ENCODE measurements at places on chromosomes 3 and 15.

DNA sequence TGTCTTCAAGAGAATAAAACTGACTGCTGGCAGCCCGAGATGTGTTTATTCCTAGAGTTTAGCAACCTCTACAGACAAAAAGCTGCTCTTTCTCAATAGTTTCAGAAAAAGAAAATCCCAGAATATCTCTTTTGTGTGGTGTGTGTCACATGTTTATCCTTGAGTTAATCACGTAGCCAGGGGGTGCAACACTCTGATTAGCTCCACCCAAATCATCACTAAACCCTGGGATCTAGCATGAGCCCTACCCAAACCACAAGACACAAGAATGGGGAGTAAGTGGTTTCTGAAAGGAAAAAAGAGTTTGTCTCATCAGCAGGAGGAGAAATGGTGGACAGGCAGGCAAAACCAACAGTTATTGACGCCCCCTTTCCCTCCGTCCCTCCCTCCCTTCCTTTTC, 78.5 kb upstream of the AGBL1 start:
- DNase-seq = no peak

DNA sequence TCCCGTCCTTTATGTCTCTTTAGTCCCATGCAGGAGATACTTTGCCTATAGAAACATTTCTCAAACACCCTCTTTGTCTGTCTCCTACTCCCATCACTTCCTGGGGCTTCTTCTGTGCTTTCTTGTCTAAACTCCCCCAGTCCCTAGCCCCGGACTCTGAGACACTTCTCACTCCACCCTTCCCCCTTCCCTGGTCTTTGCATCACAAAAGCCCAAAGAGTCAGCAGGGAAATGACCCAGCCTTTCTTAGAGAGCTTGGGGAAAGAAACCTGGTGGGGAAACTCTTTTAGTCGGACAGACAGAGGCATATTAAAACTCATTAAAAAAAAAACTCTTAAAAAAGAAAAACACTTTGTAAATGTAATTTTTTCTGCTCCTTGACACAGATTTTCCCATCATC, 211.2 kb downstream of the TJP1 start:
- DNase-seq = no peak

GRCh38 chr15:75733761-75734651, 21.4 kb upstream of the CSPG4 start:
- DNase-seq = no peak

DNA sequence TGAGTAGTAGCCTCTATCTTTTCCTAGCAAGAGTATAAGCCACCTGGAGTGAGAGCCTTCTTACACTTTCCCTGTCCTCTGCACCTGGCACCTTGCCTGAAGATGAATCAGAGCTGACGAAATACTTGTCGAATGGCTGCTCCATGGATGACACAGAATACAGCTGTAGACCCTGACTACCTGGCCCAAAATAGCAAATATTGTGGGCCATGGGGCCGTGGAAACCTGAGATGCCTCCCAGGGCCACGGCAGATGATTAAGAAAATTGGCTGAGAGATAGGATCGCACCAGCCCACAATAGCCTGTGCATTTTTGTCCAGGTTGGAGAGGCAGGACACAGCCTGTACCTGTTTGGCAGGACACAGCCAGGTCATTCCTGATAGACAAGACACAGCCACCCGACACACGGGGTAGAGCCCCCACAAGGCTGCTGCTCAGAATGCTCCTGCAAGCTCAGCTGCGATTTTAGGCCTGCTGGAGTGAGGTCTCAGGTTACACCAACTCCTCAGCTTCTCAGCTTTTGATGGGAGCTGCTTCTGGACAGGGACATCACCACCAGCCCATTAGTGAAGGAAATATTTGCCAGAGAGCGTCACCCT, 22.9 kb upstream of the TPM1 start:
- DNase-seq = no peak

DNA sequence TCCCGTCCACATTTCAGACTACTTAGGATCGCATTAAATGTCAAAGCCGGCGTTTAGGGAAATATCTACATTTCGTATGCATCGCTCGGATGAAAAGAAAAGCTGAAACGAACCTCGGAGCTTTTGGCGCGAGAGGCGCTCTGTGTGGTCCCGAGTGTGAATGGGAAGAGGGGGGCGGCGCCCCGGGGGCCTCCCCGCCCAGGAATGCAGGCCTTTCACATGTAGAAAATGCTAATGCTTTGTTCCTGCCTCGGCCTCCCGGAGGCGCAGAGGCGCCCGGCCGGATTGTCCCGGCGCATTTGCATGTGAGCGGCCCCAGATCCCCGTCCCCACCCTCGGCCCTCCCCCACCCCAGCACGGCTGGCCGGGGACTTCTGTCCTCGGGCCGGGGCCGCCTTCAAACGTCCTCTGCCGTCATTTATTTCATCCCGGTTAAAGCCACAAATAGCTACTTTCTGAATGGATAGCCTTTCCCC, 37.0 kb upstream of the TRIM71 start:
- no peak for DNase-seq

DNA sequence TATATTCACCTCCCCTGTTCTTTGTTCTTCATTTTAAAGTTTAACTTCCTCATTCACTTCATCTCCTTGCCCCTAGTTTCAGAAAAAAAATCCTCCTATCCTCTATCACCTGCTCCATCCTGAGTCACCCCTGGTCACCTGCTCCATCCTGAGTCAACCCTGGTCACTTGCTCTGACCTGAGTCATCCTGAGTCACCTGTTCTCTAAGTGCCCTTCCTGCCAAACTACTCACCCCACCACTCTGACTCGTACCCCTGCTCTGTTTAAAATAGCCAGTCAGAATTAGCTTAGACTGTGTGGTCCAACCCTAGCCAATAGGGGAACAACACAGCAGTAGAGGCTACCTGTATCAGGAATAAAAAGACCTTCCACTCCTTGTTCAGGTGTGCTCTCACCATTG, 716.9 kb downstream of the ZBBX start:
- DNase-seq = no peak

DNA sequence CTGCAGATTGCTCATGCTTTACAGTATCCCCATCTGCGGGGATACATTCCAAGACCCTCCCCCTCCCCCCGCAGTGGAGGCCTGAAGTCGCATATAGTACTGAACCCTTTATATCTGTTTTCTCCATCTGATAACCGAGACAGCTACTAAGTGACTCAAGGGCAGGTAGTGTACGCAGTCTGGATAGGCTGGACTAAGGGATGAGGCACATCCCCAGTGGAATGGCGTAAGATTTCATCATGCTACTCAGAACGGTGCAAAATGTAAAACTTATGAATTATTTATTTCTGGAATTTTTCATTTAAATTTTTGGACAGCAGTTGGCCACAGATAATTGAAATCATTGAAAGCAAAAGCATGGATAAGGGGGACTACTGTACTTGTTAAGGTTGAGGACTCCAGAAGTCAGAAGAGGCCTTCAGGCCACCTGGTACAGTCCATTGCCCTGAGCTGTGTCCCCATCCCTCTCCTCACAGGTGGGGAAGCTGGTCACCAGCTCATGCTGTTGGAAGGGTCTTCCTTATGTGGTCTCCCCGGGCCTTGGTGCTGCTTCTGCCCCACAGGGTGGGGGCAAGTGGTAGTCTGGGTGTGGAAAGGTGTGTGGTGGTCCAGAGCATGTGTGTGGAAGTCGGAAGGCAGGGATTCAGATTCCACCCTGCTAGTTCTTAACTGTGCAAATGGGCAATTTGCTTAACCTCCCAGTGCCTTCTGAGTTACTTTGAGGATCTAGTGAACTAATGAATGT, 72.0 kb downstream of the HCN4 start:
- no peak for DNase-seq

DNA sequence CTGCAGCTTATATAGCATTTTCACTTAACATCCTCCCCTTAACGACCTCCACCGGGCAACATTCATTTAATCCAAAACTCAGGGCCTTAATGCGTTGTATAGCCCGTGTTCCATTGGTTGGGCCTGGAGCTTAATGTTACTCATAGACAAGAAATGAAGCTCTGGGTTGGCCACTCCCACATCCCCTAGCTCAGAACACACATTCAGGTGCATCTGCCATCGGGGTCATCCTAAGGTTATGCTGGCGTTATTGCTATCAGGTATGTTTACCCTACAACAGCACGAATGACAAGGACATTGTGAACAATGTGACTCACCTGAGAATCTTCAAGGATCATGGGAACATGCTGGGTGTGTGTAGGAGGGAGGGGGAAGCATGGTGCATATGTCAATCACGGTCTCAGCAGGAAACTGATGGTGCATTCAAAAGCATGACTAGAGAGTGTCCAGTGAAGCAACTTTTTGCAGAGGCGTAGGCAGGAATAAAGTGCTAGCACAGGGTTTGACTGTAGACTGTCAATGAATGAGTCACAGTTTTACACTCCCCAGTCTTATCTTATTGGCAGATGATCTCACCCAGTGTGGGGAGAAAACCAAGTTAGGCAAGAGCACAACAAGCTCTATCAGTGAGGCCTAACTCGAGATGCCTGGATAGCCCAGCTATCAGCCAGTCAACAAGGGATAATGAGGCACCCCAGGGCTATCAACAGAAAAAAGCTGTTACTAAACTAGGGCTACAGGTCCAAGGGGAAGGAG, 402.1 kb upstream of the MCTP2 start:
- DNase-seq = no peak

GRCh38 chr3:100590114-100590839, 19.1 kb upstream of the ADGRG7 start:
- DNase-seq = peak; percentile 45

DNA sequence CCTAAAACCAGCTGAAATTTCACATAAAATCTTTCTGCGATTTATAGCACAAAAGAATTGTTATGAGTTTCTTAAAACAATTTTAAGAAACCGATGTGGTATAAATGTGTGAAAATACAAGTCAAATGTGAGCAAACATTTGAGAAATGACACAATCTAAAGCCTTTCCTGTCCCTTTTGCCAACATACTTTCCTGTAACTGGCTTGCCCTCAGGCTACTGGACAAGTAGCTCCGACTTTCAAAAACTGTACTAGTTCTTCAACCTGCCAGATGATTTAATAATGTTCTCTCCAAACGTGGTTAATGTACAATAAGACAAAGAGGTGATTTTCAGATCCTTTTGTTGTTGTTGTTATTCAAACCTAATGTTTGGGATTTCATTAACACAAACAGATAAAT, 105.9 kb upstream of the ARHGEF26 start:
- no peak for DNase-seq

GRCh38 chr3:172543419-172543818, 20.2 kb upstream of the TNFSF10 start:
- no peak for DNase-seq

GRCh38 chr3:153448151-153448829, 286.3 kb downstream of the RAP2B start:
- DNase-seq = no peak

DNA sequence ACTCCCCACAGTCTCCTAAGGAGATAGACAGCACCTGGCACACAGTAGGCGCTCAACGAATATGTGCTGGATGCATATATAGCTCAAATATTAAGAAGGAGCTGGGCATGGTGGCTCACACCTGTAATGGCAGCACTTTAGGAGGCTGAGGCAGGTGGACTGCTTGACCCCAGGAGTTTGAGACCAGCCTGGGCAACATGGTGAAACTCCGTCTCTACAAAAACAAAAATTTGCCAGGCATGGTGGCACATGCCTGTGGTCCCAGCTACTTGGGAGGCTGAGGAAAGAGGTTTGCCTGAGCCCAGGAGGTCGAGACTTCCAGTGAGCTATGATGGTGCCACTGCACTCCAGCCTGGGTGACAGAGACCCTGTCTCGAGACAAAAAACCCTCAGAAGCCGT, 37.4 kb downstream of the UMPS start:
- no peak for DNase-seq

DNA sequence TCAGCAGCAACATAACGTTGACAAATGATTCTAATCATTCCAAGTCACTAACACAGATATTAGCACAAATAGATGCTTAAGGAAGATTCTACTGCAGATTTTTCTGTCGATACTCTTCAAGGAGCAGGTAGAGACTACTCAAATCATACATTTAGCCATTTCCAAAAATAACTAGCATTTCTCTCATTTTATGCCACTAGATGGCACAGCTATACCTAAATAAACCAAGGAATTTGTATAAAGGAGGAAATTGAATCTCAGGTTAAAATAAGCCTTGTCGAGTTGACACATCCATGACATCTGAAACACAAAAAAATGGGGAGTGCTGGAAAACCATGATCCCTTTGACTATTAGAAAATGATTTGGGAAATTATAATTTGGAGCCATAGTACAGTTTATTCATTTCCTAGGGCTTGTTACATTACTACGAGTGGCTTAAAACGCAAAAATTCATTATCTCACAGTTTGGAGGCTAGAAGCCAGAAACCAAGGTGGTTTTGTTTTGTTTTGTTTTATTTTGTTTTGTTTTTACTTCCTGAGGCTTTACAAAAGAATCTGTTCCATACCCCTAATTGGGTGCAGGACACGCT, 59.5 kb upstream of the STRIT1 start:
- no peak for DNase-seq

DNA sequence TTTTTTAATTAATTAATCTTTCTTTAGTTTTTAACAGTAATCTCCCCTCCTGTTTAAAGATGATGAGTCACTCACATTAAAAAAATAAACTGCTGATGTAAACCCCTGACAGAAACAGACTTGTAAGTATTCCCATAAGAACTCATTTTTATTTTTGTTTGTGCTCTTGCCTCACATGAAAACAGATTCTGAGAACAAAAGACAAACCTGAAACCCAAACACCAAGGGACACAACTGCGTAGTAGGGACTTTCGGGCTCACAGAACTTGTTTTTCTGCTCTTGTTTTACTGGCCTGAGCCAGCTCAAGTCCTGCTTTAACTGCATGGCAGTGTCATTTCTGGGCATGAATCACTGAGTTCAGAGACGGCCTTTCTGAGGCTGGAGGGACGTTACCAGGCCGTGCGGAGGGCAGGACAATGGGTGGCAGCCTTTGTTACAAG, 600.8 kb downstream of the FOXP1 start:
- DNase-seq = no peak

- DNase-seq = no peak
Observed at GRCh38 chr15:78004222-78004727, 73.2 kb downstream of the TBC1D2B start.

DNA sequence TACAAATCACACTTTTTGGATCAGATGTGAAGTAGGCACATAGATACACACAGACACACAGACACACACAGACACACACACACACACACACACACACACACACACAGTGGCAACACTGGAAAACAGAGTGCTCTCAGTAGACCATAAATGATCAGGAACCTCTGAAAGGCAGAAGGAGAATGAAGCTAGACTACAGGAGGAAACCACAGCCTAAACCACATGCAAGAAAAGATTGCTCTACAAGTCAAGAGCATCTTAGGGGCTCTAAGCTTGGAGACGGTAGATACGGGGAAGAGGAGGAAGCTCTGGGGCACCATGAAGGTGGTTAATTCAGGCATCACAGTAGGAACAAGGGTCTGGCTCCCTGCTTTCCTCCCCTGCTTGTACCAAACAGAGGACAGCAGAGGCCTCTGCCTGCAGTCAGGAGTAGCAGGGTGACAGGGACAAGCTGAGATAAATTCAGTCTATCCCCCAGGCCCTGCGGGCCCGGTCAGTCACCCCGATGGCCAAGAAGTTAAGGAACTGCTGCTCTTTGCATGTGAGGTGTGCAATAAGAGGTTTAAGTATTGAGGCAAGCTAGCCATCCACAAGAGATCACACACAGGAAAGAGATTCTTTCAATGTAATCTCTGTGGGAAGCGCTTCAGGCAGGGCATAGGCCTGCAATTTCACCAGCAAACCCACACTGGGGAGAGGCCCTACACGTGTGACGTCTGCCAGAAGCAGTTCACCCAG, 23.5 kb upstream of the ARPIN start:
- DNase-seq = no peak

- no peak for DNase-seq
Observed at GRCh38 chr3:24923570-24923969, 428.9 kb upstream of the THRB start.

- no peak for DNase-seq
Observed at GRCh38 chr3:168476360-168476980, 380.7 kb upstream of the GOLIM4 start.

GRCh38 chr3:42085641-42086376, 5.3 kb upstream of the TRAK1 start:
- no peak for DNase-seq

Data from stimulated activated CD8-positive, alpha-beta memory T cell treated with anti-CD3 and anti-CD28 coated beads, Interleukin-12 subunit alpha, Interleukin-12 subunit beta, amount 100 ng/mL, for 1 hour (primary cell).